B cell (primary cell): ENCODE measurements at places on chromosomes 13 and 19. TPM values are rescaled to one million over a fixed set of nuclear protein-coding genes. Genes with fewer than 3 reads are reported as not detected.

The LILRA2 gene
- total RNA-seq, result 0.25 TPM in 1 of 2 replicates, not detected in the other

GRCh38 chr13:24287748-24288287 lies 21.6 kb upstream of the C1QTNF9 start:
- DNase-seq, result no peak

GRCh38 chr13:53191091-53191490 lies 162.5 kb downstream of the OLFM4 start:
- no peak for DNase-seq

The RFPL4AL1 gene
- total RNA-seq, result not detected in 2 replicates

GRCh38 chr13:23450340-23451046 lies 17.0 kb upstream of the SACS start:
- no peak for DNase-seq

GRCh38 chr19:5091018-5091683 lies 122.2 kb downstream of the KDM4B start:
- no peak for DNase-seq

DNA sequence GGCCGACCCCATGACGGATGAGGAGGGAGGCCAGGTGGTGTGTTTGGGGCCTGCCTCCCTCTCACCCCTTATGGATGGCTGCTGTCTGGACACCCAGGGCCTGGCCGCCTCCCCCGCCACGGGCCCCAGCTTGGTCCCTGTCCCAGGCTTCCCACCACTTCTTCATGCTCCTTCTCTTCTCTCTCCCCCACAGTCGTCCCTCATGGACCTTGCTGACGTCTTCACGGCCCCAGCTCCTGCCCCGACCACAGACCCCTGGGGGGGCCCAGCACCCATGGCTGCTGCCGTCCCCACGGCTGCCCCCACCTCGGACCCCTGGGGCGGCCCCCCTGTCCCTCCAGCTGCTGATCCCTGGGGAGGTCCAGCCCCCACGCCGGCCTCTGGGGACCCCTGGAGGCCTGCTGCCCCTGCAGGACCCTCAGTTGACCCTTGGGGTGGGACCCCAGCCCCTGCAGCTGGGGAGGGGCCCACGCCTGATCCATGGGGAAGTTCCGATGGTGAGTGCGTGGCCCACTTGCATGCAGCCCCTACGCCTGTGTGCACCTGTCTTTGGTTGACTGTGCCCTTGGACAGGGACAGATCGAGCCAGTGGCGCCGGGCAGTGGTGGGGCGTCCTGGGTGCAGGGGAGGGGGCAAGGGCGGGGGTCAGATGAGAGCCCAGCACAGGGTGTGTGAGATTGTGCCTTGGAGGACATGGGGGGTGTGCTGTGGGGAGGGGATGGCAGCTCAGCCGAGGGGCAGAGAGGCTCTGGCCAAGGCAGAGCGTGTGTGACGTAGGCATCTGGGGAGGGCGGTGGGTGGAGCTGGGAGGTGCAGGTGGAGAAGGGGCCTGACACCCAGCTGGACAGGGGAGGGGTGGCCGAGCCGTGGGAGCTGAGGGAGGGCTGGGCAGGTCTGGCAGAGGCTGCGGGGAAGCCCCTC lies 16.8 kb downstream of the EPN1 start:
- no peak for DNase-seq

DNA sequence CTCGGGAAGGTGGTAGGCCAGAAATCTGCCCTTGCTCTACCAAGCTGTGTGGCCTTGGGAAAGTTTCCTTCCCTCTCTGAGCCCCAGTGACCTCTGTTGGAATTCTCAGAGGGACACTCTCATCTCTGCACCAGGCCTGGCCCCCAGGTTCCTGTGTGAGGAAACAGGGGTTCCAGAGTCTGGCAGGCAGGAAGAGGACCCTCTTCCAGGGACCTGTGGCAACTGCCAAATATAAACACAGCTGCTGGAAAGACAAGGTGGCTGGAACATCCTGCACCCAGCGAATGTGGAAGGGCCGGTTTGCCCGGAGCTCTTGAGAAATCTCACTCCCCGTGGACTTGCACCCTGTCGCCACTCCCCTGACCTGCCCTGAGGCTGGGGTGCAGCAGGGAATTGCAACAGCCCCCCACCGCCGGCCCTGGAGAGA lies 52.8 kb downstream of the GADD45B start:
- no peak for DNase-seq

DNA sequence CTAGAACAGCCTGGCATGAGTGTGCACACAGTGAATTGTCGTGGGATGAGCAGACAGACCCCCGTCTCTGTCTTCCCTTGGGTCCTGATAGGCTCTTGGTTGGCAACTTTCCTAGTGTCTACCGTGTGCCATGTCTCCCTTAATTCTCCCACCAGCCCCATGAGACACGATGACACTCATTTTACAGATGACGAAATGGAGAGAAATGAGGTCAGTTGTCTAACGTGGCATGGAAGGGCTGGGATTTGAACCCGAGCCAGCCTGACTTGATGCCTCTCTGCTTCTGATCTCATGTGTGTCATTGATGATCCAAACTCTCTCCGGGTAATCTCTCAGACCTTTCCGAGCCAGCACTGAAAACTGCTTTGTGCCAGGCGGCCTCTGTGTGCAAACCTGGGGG lies 8.4 kb upstream of the KLK14 start:
- no peak for DNase-seq

The SLITRK6 gene
- total RNA-seq, result not detected in 2 replicates

DNA sequence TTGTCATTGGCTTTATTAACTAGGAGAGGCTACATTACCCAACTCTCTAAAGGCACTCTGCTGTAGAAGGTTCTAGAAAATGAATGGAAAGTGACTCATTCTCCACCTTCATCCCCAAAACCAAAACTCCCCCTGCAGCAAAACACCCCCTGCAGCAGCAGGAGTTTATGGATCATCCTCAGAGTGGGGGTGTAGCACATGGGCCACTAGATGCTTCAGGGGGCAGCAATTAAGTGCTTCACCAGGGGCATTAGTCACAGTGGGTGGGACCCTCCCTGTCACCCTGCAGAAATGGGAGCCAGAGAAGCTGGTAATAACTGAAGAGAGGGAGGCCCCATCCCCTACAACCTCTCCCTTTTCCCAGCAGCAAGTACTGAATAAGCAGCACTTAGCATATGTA lies 64.5 kb upstream of the MED4 start:
- DNase-seq, result no peak

DNA sequence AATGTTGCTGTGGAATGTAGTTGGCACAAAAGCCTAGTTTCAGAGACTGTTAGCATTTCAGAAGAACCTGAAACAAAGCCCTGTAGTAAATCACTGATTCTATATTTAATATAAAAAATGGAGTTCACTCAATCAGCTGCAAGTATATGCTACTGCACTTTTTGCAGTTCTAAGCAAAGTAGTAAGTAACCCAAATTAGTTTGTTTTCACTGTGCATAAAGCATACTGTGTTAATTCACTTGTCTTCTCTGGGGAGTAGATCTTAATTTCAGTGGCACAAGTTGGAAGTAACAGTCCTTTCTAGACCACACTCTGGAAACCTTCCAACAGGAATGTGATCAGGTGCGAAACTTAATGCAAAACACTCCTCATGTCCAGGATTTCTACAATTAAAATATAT lies 139.3 kb downstream of the DACH1 start:
- DNase-seq, result no peak

DNA sequence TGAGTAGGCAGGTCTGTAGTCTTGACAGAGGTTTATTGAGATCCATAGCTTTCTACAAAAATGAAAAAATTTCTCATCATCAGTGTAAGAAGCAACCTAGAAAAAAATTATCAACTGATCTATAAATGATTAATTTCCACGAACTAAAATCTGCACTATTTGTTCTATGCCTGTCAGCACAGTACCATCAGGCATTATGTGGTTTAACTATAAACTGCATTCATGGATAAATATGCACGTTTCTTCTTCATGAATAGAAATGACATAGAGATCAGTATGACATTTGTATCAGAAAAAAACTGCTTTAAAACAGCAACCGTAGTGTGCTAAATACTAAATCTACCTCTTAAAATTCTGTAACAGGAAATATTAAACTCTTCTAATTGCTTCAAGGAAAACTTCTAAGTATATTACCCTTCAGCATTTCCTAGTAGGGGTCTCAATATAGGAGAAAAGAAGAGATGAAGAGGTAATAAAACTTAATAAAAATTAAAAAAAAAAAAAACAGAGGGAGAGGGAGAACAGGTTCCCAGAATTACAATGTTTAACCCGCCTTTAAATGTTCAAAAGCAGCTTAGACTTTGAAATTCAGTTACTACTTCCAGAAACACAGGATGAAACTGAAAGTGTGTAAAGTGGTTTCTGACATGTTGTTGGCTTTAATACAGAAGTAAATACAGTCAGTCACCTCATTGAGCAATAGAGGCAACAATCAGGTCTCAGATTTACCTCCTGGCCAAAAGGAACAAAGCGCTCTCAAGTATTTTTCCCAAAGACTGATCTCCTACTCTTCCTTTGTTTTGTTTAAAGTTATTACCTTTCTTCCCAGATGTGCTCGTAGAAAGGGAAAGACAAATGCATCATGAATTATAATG lies 144.4 kb downstream of the DIAPH3 start:
- peak; percentile 5 for DNase-seq

DNA sequence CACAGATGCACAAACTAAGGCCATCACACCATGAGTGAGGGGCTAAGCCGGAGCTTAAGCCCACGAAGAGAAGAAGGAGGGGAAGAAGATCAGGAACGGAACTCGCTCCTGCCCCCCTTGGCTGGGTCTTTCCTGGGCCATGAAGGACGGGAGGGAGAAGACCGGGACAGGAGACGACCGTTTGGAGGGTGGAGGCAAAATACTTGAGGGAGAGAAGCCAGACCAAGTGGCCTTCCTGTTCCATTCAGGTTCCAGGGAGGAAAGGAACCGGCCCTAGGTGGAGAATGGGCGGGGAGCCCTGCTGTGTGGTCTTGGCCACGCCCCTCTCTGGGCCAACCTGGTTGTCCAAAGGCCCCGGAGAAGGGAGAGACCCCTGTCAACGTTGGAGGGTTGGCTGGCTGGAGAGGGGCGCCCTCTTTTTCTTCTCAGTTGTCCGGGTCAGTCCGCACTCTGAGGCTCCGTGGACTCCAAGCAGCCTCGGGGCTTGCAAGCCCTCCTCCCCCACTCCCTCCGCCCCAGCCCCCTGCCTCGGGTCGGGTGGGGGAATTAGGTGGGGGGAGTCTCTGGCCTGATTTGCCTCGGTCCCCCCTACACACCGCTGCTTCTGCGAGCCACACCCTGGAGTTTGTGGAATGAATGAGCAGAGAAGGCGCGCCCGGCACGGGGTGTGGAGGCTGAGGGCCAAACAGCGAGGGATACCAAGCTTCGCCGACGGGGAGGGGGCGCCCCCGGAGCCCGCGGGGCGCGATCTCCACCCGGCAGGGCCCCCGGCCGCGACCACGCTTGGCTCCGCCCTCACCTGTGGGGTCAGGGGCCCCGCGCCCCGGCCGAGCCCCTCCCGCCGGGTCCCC lies 757 bp downstream of the FBN3 start:
- no peak for DNase-seq
